ENCODE measurements at places on chromosomes 3 and 15.

GRCh38 chr15:55279746-55280351 lies 9.8 kb downstream of the RAB27A start:
- no peaks in the 10 kb centered on the region for H3K36me3 ChIP-seq
- H3K27me3 ChIP-seq: no peaks in the 10 kb centered on the region
- no peak overlapping the region for H3K27ac ChIP-seq
- peaks cover 10% of the 10 kb centered on the region for H3K4me1 ChIP-seq
- H3K4me3 ChIP-seq: no peak overlapping the region

- no peaks in the 10 kb centered on the region for H3K27me3 ChIP-seq
- H3K36me3 ChIP-seq: peaks cover 41% of the 10 kb centered on the region
- no peak for DNase-seq
- H3K4me3 ChIP-seq: no peak overlapping the region
Measured at GRCh38 chr15:50940506-50940905, 32.0 kb downstream of the AP4E1 start.

DNA sequence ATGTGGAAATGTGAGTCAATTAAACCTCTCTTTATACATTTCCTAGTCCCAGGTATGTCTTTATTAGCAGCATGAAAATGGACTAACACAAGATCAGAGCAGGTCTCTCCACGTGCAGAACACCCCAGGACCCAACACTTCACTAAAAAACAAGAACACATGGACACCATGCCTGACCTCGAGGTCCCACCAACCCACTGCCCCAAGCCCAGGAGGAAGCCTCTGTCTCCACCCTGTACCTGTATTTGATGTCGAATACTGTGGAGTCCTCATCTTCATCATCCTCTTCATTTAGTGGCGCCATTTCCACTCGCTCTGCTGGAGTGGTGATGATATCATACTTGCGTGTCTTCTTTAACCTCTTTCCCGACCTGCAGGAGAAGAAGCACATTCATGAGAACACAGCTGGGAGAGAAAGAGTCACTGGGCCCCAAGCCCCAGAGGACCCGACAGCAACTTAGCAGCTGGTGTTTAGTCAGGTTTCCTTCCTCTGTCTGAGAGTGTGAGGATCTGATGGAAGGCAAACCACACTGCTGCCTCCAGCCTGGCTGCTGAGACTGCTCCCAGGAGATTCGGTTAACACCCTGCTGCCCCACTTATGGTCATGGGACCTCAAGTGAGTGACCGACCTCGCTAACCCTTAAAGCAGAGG lies 25.5 kb downstream of the FAM174B start:
- H3K4me3 ChIP-seq: no peak overlapping the region
- no peaks in the 10 kb centered on the region for H3K27me3 ChIP-seq
- H3K36me3 ChIP-seq: no peaks in the 10 kb centered on the region

DNA sequence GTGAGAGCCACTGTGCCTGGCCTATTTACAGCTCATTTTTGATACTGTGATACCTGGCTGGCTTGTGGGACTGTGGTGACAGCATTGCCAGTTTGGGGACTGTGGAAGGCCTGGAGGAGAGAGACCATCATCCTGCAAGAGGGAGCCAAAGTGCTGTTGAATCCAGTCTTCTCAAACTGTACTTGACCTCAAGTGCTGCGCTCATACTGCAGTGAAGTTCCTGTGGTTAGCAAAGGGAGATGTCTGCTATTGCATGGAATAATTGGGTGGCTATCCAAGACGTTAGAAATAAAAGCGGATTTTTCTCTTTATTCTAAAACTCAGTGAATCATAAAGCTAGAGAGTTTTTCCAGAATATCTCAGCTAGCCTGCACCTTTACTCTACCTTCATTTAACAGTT lies 83.4 kb downstream of the CCK start:
- no peak overlapping the region for H3K4me3 ChIP-seq
- H3K4me1 ChIP-seq: peaks cover 31% of the 10 kb centered on the region
- H3K36me3 ChIP-seq: peaks cover 12% of the 10 kb centered on the region

- no peak overlapping the region for H3K27ac ChIP-seq
- H3K27me3 ChIP-seq: no peaks in the 10 kb centered on the region
- H3K4me1 ChIP-seq: peaks cover 31% of the 10 kb centered on the region
- no peaks in the 10 kb centered on the region for H3K36me3 ChIP-seq
- H3K4me3 ChIP-seq: no peak overlapping the region
- no peak for DNase-seq
Measured at GRCh38 chr15:57018151-57018550, 99.7 kb downstream of the TCF12 start.

GRCh38 chr3:138694287-138695007 lies 85.9 kb downstream of the FAIM start:
- no peaks in the 10 kb centered on the region for H3K4me1 ChIP-seq
- no peak overlapping the region for H3K27ac ChIP-seq
- no peak for DNase-seq

- no peaks in the 10 kb centered on the region for H3K36me3 ChIP-seq
- H3K4me3 ChIP-seq: no peak overlapping the region
- H3K27me3 ChIP-seq: no peaks in the 10 kb centered on the region
- H3K27ac ChIP-seq: no peak overlapping the region
- H3K4me1 ChIP-seq: no peaks in the 10 kb centered on the region
- no peak for DNase-seq
Measured at GRCh38 chr3:161957467-161957866, 460.9 kb downstream of the OTOL1 start.

GRCh38 chr3:184676927-184677326 lies 34.9 kb downstream of the MAGEF1 start:
- no peaks in the 10 kb centered on the region for H3K4me1 ChIP-seq
- no peak for DNase-seq
- H3K4me3 ChIP-seq: no peak overlapping the region
- H3K27me3 ChIP-seq: no peaks in the 10 kb centered on the region
- no peak overlapping the region for H3K27ac ChIP-seq
- H3K36me3 ChIP-seq: no peaks in the 10 kb centered on the region

DNA sequence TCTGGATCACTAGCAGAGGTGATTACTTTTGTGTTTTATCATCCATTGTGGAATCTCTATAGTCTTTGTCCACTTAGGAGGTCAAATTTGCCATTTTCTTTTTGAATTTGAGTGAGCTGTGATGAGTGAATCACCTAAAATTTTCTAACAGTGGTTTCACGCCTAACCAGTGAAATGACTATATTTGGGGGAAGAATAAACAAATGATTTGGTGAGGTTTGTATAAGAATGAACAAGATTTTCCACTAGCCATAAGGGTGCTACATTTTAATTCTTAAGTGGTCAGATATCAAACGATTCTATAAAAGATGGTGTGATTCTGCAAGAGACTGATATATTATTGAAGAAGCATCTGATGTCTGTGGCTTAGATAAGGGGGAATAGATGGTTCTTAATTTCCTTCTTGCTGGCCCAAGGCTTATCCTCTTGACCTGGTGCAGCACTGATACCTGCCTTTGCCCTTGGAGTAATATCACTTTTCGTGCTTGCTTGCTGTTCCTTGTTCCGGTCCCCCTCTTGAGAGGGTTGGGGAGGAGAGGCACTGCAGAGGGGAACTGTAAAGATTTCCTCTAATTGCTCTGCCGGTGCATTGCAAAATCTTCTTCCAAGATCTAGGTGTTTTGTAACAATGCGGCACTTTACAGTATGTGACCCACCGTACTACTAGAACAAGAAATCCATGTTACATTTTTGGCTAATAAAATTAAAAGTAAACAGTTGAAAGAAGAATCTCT lies 14.5 kb downstream of the C3orf20 start:
- H3K27me3 ChIP-seq: no peaks in the 10 kb centered on the region
- no peaks in the 10 kb centered on the region for H3K4me1 ChIP-seq
- no peak for DNase-seq
- no peaks in the 10 kb centered on the region for H3K36me3 ChIP-seq
- H3K27ac ChIP-seq: no peak overlapping the region
- H3K4me3 ChIP-seq: no peak overlapping the region

GRCh38 chr3:50627407-50628051 lies 10.6 kb downstream of the MAPKAPK3 start:
- no peaks in the 10 kb centered on the region for H3K27me3 ChIP-seq
- peak overlapping the region; percentile 47 for H3K27ac ChIP-seq
- peaks cover 81% of the 10 kb centered on the region for H3K4me1 ChIP-seq
- no peak overlapping the region for H3K4me3 ChIP-seq
- no peak for DNase-seq
- H3K36me3 ChIP-seq: no peaks in the 10 kb centered on the region

DNA sequence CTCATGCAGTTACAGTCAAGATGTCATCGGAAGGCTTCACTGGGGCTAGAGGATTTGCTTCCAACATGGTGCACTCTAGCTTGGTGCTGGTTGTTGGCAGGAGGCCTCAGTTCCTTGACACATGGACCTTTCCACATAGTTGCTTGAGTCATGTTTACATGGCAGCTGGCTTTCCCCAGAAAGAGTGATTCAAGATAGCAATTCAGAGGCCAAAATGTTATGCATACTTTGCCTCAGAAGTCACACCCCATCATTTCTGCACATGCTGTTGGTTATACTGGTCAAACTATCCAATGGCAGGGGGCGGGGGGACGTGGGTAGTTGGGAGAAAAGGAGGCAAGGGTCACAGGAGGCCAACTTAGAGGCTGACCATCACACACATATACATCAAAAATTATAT lies 58.7 kb downstream of the FOXB1 start:
- H3K4me1 ChIP-seq: no peaks in the 10 kb centered on the region
- H3K27ac ChIP-seq: no peak overlapping the region
- H3K36me3 ChIP-seq: no peaks in the 10 kb centered on the region
- no peak for DNase-seq
- H3K4me3 ChIP-seq: no peak overlapping the region

DNA sequence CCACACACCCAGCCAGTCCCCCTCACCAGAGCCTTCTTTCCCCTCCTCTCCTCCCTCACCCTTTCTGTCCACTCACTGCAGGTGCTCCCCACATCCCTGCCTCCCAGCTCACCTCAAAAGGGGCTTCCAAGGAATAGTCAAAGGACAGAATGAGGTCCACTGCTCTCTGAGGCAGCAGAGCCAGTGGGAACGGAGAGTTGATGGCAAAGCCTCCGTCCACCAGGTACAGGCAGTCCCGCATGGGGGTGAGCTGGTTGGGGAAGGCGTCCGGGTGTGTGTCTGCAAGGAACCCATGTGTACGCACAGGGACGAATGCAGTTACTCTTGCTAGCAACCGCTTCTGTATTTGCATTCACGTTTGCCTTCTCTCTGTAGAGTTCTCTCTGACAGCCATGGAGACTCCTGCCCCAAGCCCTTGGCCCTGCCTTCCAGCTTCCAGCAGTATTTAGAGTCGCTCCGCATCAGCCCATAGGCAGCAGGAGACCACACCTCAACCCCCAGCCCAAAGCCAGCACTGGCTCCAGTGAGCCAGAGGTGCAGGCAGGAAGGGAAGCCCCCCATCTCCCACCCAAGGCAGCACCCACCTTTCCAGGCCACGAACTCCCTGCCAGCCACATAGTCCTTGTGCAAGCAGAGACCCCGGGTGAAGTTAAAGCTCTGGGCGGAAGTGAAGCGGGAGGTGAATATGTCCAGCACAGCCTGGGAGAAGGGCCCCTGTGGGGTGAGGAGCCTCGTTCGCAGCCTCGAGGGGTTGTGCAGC lies 12.4 kb downstream of the PLA2G4F start:
- H3K4me3 ChIP-seq: no peak overlapping the region

DNA sequence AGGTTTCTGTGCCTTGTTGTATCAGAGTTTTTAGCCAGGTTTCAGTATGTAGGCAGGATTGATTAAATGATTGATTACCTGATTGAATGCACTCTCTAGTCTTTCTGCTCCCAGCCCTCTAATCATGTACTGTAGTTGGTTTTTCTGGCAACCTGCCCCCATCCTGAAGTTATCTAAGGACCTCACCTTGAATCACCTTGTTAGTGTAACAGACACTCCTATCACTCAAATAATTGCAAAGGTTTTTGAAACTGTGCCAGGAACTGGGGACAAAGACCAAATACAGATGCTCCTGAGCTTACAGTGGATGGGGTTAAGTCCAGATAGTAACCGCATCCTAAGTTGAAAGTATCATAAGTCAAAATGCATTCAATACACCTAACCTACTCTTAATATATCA lies 141.5 kb upstream of the EIF1B start:
- H3K36me3 ChIP-seq: no peaks in the 10 kb centered on the region
- no peak for DNase-seq
- H3K27ac ChIP-seq: no peak overlapping the region

- no peak for DNase-seq
- H3K27ac ChIP-seq: no peak overlapping the region
- no peak overlapping the region for H3K4me3 ChIP-seq
- H3K36me3 ChIP-seq: no peaks in the 10 kb centered on the region
Measured at GRCh38 chr15:91517491-91518200, 335.9 kb upstream of the SLCO3A1 start.

- H3K27ac ChIP-seq: no peak overlapping the region
- H3K27me3 ChIP-seq: no peaks in the 10 kb centered on the region
- H3K36me3 ChIP-seq: no peaks in the 10 kb centered on the region
Measured at GRCh38 chr3:77835921-77836320, 796.0 kb downstream of the ROBO2 start.

GRCh38 chr3:193929373-193929772 lies 206.6 kb upstream of the HES1 start:
- no peaks in the 10 kb centered on the region for H3K27me3 ChIP-seq
- H3K4me3 ChIP-seq: no peak overlapping the region
- H3K36me3 ChIP-seq: no peaks in the 10 kb centered on the region
- H3K27ac ChIP-seq: no peak overlapping the region

GRCh38 chr3:8507496-8507895 lies 5.9 kb downstream of the LMCD1 start:
- H3K36me3 ChIP-seq: peaks cover 3% of the 10 kb centered on the region
- no peak overlapping the region for H3K4me3 ChIP-seq
- peaks cover 42% of the 10 kb centered on the region for H3K4me1 ChIP-seq
- no peak overlapping the region for H3K27ac ChIP-seq

GRCh38 chr3:182592747-182593146 lies 200.6 kb upstream of the ATP11B start:
- H3K27me3 ChIP-seq: no peaks in the 10 kb centered on the region
- H3K36me3 ChIP-seq: no peaks in the 10 kb centered on the region
- no peak overlapping the region for H3K27ac ChIP-seq
- H3K4me3 ChIP-seq: no peak overlapping the region
- H3K4me1 ChIP-seq: no peaks in the 10 kb centered on the region

DNA sequence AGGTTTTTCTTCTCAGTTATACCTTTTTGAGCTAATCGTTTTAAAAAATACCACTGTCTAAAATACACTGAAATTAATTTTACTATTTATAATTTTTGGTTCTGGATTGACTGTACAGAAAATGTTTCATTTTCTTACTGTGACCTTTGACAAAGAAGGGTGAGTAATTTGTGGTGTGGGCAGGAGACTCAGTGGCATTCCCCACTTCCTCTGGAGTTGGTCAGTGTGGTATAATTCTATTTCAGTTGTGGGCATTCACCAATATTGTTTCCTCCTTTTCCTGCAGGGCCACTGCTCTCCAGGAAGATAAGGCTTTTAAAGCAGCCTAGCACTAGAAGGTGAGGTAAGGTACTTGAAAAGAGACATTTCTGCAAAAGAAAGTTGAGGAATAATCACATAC lies 6.5 kb downstream of the DAG1 start:
- no peak overlapping the region for H3K27ac ChIP-seq
- no peak overlapping the region for H3K4me3 ChIP-seq
- H3K27me3 ChIP-seq: no peaks in the 10 kb centered on the region
- DNase-seq: no peak
- peaks cover 10% of the 10 kb centered on the region for H3K36me3 ChIP-seq

- DNase-seq: no peak
- no peaks in the 10 kb centered on the region for H3K36me3 ChIP-seq
- no peak overlapping the region for H3K4me3 ChIP-seq
- no peaks in the 10 kb centered on the region for H3K4me1 ChIP-seq
- peaks cover 3% of the 10 kb centered on the region for H3K27me3 ChIP-seq
Measured at GRCh38 chr3:67109651-67110204, 111.6 kb downstream of the KBTBD8 start.
